ENCODE measurements at places on chromosomes 7 and 10. TPM values are rescaled to one million over a fixed set of nuclear protein-coding genes. Genes with fewer than 3 reads are reported as not detected.

The ZNF503 gene
- 8.8 TPM for total RNA-seq

The RET gene
- total RNA-seq = 0.56 TPM

The ITPRID1 gene
- total RNA-seq = not detected

The GRM8 gene
- total RNA-seq = not detected

The CYP26C1 gene
- total RNA-seq = not detected

The MAGI2 gene
- total RNA-seq = 0.49 TPM

The PRPS1L1 gene
- not detected for total RNA-seq

The RAPGEF5 gene
- 0.06 TPM for total RNA-seq

The LRRD1 gene
- total RNA-seq = not detected

The TRPV6 gene
- total RNA-seq = not detected

The KIAA1217 gene
- 1.1 TPM for total RNA-seq

The CYP2C18 gene
- total RNA-seq = 0.06 TPM

The PRF1 gene
- total RNA-seq = not detected

The GRM3 gene
- total RNA-seq = not detected

The OR13A1 gene
- total RNA-seq = not detected

The CYP26A1 gene
- total RNA-seq = 2.7 TPM
